SJCRH30 (cell line): ENCODE measurements at places on chromosomes 4 and X.

DNA sequence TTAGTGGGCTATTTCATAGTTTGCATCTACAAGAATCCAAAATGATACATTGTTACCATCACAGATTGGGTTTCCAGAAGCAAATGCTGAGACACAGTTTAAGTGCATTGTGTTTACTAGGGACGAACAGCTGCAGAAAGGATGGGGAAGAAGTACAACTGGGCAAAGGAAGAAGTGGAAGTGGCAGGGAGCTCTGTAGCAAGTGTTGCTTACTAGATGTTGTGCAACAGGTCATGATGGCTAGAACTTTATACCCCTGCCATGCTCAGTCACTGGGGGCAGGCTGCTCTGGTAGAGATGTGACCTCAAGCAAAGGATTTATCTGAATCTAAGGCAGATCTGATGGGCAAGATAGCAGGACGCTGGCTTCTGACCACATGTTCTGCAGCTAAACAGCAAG lies 76.1 kb upstream of the EMCN start:
- DNase-seq, result peak; percentile 17

GRCh38 chr4:183146478-183146877 lies 47.4 kb downstream of the WWC2 start:
- DNase-seq, result no peak

DNA sequence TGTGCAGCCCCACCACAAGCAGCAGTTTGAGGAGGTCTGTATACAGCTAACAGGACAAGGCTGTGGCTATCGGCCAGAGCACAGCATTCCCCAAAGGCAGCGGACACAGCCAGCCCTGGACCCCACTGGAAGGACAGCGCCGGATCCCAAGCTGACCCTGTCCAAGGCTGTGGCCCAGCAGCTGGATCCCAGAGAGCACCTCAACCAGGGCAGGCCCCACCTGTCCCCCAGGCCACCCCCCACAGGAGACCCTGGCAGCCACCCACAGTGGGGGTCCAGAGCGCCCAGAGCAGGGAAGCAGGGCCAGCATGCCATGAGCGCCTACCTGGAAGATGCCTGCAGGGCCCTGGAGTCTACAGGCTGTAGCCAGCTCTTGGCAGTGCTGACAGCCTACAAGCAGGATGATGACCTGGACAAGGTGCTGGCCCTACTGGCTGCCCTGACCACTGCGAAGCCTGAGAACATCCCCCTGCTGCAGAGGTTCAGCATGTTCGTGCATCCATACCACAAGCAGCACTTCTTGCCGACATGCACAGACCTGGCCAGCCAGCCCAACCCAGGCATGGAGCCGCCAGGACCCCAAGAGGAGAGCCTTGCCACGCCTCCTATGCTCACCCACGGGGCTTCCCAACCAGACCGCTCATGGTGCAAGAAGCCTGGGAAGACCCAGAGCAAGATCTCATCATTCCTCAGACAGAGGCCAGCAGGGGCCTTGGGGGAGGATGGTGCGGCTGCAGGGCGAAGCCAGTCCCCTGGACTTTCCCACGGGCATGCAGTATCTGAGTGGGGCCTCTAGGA lies 62.0 kb downstream of the ALPK1 start:
- DNase-seq, result no peak

DNA sequence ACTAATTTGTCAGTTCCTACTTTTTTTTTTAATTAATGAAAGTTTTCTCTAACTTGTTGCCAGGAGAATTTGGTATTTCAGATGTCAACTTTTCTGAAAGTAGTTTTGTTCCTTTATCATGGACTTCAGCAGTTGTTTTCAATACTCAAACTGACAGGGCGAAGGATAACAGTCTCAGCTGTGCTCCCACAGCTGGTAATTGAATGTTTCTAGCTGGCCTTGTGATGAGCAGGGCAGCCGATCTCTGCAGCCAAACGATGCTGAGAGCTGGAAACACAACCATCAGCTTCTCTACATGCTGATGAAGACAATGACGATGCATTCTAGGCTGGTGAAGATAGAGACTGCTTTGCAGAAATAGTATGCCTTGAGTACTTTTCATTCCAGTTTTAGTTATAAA lies 130.0 kb upstream of the MAP9 start:
- no peak for DNase-seq

GRCh38 chr4:1572964-1573720 lies 111.0 kb downstream of the FAM53A start:
- DNase-seq, result no peak

DNA sequence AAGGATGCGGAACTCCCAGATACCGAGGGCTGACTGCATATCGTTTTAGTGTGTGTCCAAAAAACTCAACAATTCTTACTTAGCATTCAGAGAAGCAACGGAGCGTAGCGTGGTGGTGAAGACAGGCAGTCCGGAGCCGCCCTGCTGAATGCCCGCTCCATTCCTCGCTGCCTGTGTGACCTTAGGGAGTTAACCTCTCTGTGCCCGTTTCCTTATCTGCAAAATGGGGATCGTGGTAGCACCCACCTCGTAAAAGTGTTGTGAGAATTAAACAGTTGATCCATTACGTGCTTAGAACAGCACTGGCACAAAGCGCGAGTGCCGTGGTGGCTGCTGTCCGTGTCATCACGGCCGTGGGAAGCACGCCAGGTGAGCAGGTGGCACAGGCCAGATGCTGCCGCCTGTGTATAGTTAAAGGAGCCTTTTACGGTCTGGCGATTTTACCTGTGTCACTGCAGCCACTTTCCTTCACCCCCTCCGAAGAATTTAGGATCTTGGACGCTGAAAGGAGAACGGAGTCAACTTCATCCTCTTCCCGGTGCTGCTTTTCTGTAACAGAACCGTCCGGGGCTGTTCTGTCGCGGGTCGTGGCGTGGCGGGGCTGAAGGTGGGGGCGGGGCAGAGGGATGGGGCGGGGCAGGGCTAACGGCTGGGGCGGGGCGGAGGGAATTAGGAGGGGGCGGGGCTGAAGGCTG lies 885 bp downstream of the CCDC110 start:
- DNase-seq, result no peak

DNA sequence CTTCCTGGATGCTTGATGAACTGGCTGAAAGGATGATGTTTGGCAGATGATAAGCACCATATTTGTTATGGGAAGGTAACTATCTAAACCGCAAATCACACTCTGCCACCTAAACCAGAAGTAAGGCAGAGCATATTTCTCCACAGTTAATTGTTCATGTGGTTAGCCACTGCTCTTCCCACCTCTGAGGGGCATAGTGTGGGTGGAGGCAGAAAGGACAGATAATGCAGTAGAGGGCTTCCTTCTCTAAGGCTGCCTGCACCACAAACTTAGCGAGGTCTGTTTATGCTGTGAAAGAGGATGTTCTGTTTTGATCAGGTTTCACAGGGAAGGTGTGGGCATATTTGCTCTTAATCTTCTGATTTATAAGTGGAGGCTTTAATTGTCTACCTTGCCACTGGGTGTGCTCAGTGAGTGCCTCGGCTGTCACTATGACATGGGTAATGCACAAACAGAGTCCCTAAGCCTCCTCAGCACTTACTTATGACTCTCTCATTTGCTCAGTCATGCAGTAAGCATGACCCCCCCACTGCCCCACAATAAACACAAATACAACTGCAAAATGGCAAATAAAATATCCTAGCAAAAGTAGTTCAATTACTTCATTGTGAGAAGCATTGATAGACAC lies 401.0 kb downstream of the TMA16 start:
- no peak for DNase-seq

DNA sequence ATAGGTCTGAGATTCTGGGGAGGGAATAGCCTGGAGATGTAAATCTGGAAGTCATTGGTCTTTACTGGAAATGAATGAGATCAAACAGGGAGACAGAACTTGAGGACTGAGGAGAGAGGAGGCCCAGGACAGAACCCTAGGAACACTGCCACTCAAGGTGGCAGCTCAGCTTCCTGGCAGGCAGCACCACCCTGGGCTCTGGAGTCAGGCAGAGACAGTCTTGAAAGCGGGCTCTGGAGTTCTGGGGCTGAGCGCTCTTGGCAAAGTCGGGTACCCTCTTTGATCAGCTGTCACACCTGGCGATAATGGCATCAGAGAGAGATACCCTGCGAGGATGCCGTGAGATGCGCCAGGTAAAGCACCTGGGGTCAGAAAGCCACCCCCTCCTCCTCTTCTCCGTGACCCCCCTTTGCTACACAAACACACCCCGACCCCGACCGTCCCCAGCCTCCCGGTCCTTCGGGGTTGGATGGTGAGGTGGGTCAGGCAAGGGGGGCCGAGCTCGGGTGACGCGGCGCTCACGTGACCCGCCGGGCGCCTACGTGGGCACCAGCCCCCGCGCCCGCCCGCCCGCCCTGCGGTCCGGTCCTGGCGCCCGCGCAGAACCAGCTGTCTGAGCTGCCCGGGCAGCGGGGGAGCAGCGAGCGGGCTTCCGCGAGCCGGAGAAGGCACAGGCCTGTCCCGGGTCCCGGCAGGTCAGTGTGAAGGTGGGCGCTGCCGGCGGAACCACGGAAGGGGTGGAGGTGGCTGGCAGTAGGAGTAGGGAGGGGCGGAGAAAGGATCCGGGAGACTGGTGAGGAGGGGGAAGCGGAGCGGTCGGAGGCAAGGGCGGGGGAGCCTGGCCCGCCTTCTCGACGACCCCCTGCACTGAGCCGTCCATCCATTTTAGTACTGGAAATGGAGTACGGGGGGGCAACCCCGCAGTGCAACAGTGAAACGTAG lies at the start of gene TCEAL3:
Gene TCEAL3 (plus strand): TSS at position 600 of the 942 bp plus-strand sequence. CDS start 1,102 bp downstream, outside the sequence.
- peak; percentile 73 for DNase-seq

GRCh38 chr4:83851261-83852084 lies 315.6 kb downstream of the GPAT3 start:
- no peak for DNase-seq
